Stimulated activated CD8-positive, alpha-beta memory T cell treated with anti-CD3 and anti-CD28 coated beads, Interleukin-7, amount 100 ng/mL, for 24 hours (primary cell): ENCODE measurements at places on chromosomes 7 and 10.

DNA sequence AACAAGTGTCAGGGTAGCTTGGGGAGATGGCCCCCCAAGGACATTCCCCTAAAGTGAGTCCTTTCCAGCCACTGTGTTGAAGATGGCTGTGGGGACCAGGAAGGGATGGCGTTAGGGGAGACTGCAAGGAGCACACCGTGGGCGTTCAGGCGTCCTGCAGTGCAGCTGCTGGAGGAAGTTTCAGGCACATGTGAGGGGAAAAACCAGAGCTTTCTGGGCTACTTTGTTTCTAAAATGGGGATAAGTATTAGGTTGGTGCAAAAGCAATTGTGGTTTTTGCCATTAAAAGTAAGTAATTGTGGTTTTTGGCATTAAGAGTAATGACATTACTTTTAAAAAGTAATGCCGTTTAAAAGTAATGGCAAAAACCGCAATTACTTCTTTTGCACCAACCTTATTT, 14.3 kb downstream of the PRF1 start:
- no peak for DNase-seq

GRCh38 chr10:45294681-45295080, 20.7 kb downstream of the OR13A1 start:
- no peak for DNase-seq

DNA sequence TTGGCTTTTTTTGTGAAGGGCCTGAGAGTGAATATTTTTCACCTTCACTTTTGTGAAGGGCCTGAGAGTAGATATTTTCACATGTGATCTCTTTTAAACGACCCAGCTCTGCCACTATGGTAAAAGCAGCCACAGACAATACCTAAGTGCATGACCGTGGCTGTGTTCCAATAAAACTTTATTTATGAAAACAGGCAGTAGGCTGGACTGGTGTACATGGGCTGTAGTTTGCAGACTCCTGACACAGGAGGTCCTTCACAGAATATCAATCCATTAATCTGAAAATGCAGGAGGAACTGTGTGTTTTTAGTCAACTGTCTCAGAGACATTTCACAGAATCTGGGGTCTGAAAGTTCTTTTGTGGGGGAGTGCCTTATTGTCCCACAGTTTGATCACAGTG, 186.9 kb downstream of the PRKCQ start:
- DNase-seq: no peak

DNA sequence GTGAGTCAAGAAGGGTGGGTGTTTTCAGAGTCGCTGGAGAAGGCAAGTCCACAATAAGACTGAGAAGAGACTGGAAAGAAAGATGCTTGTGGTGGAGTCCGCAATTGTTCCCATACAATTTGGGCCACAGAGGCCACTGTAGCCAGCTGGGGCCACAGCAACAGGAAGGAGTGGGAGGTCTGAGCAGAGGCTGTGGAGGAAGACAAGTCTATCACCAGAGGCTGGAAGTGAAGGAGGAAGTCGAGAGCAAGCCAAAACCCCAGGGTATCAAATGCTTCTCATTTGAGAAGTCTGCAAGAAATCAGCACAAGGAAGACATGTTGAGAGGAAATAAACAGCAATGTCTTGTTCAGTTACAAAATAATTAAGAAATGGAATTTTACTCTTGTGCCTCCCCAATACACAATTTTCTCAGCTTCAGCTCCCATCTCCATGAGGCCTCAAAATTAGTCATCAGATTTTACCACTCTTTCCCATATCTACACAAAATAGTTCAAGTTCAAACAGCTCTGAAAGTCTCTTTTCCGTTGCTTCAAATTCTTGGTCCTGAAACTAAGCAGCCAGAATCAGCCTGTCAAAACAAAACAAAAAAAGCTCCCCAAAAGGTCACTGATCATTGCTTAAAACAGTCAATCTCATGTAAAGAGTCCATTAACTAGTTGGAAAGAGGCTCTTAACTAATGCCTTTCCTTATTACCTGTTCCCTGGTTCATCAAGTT, 31.6 kb downstream of the SLC16A12 start:
- DNase-seq: no peak

DNA sequence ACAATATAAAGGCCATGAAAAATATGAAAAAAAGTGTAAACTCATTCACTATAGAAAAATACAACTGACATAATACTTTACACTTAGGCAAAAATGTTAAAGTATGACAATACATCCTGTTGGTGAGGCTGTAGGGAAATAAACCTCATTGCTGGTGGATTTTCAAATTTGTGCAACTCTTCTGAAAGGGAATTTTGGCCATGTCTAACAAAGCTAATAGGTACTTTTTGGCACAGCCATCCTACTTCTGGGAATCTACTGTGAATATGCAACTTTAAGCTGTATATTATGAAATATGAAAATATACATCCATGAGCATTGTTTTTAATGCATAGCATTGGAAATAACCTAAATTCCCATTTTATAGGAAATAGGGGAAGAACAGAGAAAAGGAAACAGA, 13.4 kb upstream of the COA1 start:
- no peak for DNase-seq

DNA sequence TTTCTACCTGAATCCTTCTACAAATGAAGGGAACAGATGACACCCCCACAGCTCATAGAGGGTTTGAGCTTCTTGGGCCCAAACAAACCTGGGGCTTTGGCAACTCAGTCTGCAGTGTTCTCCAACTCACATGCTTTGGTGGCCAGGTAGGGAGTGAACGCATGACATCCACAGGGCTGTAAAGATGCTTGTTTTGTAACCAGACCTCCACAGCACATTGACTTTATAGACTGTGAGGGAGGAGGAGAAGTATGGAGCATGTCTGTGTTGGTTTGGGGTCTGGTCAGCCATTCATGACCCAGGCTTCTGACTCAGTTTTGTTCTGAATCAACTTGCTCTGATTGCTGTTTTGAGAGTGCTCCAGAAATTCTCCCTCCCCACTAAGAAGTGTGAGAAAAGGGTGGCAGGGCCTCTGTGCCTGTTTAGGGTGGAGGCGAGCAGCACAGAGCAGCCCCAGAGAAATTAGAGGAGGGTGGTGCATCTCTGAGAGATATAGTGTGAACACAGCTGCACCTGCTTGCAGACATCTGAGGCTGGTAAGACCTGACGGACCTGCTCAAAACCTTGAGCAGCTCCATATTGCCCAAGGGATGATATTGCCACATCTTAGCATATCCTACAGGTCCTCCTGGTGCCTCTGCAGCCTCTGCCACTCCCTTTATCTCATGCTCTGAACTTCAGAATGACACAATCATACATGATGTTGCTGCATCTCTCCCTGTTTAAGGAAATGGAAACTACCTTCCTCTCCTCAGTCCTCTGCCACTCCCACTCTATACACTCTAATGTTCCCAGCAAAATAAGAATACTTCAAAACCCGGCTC, 287.7 kb downstream of the ABCA13 start:
- no peak for DNase-seq

- DNase-seq: no peak
These were observed 706.8 kb upstream of the POT1 start for GRCh38 chr7:125636320-125636962.

GRCh38 chr7:5231811-5232484, 41.9 kb downstream of the WIPI2 start:
- DNase-seq: no peak

DNA sequence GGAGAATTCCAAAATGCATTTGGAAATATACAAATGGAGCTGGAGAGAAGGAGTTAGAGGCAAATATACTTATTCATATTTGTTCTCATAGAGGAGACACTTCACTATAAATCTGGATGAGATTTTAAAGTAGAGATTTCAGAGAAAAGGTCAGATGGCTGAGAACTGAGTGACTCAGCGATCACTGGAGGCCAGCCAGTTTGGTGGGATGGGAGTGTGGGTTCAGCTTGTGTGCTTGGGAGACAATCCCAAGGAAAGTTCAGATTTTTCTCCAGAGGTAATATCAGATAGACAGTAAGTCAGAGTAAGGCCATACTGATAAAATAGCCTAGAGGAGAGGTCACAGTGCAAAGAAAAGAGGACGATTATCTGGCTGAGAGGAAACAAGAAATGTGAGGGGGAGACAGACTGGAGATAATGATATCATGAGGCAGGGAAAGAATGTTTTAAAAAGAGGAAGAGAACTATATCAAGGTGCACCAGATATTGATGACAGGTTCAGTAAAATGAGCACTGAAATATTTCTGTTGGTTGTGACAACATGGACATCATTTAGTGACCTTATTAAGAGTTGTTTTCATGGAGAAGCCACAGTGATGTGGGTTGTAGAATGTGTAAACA, 67.0 kb downstream of the MDFIC start:
- no peak for DNase-seq

- DNase-seq: no peak
These were observed 417.1 kb downstream of the SUGCT start for GRCh38 chr7:40551685-40552576.

DNA sequence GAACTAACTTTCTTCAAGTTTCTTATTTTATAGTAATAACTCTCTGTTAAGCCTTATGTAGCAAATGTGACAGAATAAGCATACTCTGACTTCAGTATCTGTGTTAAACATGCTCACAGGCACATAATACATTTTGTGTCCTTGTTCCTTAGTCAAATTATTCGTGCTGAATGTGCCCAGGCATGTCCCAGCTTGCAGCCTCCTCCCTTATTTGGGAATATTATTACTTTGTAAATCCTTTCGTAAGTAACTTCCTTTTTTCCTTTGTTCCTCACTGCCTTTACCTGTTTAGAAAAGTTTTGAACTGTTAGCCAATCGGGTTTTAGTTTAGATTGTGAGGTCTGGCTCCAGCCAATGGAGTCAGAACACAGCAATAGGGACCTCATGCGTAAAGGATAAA, 46.9 kb downstream of the GALNT11 start:
- no peak for DNase-seq

GRCh38 chr10:108612485-108612884, 1310.8 kb downstream of the XPNPEP1 start:
- no peak for DNase-seq

- DNase-seq: no peak
These were observed 79.8 kb downstream of the GAD2 start for GRCh38 chr10:26296360-26296759.

- DNase-seq: no peak
These were observed 217.4 kb downstream of the WDR37 start for GRCh38 chr10:1273372-1274105.

GRCh38 chr7:44062180-44062902, 3.0 kb downstream of the PGAM2 start:
- no peak for DNase-seq

DNA sequence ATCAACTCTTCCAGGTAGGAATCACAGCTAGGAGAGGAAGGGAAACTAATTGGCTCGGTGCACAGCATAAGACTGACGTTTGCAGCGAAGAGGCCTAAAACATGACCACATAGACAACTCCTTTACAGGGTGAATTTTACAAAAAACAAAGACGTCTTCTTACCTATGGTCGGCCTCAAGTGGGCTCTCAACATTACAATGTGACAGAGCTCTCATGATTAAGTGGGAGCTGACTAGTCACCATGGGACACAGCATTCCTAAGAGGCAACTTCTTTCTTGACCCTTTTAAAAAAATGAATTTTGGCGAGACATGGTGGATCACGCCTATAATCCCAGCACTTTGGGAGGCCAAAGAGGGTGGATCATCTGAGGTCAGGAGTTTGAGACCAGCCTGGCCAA, 4.6 kb downstream of the PDIA4 start:
- no peak for DNase-seq
